Kidney epithelial cell (primary cell): ENCODE measurements at places on chromosomes 16 and 17. TPM values are rescaled to one million over a fixed set of nuclear protein-coding genes. Genes with fewer than 3 reads are reported as not detected.

SHISA9 gene
- total RNA-seq = 32.8 and 36.4 TPM in 2 replicates

- DNase-seq = no peak
These were observed 611 bp downstream of the RRAD start for GRCh38 chr16:66924527-66925321.

VPS25 gene
- total RNA-seq = 131 and 144 TPM in 2 replicates

DNA sequence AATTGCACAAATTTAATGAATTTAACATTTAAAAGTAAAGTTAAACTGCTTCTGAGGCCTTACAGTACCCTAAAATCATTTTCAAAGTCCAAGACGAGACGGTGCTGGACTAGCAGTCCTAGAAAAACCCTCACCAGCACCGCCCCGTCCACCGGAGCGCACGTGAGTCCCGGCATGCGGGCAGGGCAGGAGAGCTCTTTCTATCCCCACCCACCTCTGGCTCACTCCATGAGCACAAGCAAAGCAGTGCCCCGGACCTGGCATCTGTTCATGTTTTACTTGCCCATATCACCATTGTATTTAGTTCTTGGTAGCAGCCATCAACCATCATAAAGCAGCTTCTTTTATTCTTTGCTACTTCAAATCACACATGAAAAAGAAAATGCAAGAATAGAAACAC, 41.7 kb downstream of the ANKRD11 start:
- no peak for DNase-seq

CCNF gene
- total RNA-seq = 7.4 and 8.6 TPM in 2 replicates
